AG09309 (cell line): ENCODE measurements at places on chromosomes 7 and 10.

DNA sequence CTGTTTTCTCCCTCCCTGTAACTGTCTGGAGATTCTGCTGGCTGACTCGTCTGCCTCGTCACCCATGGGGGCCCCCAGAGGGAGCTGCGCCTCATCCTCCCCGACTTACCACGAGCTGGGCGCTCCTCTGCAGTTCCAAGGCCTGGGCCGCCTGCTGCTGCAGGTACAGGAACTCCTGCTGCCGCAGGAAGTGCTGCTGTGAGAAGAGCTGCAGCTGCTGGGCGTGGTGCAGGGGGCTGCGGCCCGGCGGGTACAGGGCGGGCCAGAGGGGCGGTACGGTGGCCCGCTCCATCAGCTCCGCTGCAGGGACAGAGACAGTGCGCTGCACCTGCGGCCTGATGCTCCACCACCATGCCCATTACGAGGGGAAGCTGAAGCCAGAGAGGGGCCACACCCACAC is 47.7 kb downstream of the TNRC18 start:
- DNase-seq, result no peak

- no peak for DNase-seq
These were observed 14.6 kb downstream of the ITGB1 start for GRCh38 chr10:32943395-32943794.

- DNase-seq, result no peak
These were observed 14.7 kb upstream of the ZNF107 start for GRCh38 chr7:64651203-64651602.

DNA sequence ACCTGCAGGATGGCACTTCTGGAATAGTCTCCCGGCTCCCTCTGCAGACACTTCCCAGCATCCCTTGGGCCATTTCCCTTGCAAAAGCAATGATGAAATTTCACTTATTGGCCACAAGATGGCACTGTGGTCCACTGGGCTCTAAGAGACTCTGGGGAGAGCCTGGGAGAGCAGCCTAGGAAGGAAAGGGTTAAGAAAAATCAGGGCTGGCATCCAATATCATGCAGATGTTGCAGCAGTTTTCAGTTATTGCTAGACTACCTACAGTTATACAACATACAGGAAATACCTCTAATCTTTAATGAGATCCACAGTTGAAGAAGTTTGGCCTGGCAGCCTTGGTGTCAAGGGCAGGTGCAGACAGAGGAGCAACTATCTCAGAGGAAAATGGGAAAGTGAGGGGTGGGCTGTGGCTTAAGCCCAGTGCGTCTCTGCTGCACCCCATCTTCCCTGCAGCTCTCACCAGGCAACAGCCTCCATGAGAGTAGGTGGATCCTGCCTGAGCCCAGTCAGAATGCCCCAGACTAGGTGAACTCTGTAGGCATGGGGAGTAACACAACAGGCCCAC is 100.2 kb upstream of the PRSS58 start:
- DNase-seq, result peak; percentile 47

DNA sequence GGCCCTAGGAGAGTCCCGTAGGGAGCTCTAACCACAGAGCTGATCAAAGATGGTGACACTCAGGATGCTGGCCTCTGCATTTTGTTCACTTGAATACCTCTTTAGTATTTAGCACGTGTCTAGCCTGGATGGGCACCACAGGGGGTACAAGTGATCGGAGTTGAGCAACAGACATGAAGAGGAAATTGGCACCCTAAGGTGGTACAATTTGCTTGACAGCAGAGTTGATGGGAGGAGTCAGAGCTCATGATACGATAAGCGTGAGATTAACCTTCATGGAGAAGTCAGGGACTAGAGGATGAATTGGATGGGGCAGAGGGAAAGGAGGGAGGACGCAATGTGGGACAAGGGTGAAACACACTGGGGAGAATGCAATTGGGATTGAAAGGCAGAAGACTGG is 9.9 kb upstream of the ZNF212 start:
- DNase-seq, result no peak

- DNase-seq, result no peak
These were observed 257.3 kb downstream of the SDK1 start for GRCh38 chr7:3558400-3558799.

- no peak for DNase-seq
These were observed 4.7 kb upstream of the UNCX start for GRCh38 chr7:1227814-1228544.

- DNase-seq, result no peak
These were observed 48.6 kb downstream of the FBXW4 start for GRCh38 chr10:101646364-101646763.

GRCh38 chr7:73896454-73896853 is 35.5 kb downstream of the TMEM270 start:
- DNase-seq, result no peak

DNA sequence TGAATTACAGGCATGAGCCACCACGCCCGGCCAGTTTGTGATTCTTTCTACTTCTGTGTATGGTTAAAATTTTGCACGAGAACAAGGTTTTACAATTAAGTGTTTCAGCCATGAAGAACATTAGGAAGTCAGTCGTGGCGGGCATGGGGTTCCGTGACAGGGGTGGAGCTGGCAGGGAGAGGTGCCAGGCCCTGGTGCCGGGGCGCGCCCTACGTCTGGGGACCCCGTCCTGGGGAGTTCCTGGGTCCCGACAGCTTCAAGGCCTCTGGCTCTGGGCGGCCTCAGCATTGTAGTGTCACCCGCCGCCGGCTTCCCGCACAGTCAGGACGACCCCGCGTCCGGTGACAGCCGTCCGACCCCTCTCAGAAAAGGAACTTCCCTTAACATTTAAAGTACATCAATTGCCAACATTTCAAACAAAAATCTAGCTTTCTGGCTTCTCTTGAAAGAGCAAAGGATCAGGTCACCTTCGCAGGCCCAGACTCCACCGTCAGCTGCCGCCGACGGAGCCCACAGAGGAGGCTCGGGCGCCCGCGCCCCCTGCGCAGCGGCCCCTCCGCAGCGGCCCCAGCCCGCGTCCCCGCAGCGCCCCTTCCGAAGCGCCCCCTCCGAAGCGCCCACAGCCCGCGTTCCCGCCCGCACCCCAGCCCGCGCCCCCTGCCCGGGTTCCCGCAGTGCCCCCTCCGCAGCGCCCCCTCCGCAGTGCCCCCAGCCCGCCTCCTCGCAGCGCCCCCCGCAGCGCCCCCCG is 23.2 kb upstream of the MKI67 start:
- no peak for DNase-seq

GRCh38 chr10:89147256-89147655 is 59.9 kb downstream of the CH25H start:
- peak; percentile 95 for DNase-seq

DNA sequence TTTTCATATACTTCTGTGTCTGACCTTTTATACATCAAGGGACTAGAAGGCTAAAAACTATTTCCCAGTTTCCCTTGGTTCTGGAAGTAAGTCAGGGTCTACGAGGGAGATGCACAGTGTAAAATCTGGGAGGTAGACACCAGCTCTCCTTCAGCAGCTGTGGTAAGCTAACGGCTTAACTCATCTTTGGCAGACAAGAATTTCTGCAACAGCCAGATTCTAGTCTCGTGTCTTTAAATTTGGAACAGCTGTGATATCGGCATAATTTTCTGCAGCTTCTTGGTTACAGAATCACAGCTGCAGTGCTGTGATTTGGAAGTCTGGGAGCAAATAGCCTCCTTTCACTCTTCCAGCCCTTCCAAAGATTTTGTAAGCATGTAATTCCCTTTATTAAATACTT is 37.4 kb upstream of the ABCB4 start:
- no peak for DNase-seq

DNA sequence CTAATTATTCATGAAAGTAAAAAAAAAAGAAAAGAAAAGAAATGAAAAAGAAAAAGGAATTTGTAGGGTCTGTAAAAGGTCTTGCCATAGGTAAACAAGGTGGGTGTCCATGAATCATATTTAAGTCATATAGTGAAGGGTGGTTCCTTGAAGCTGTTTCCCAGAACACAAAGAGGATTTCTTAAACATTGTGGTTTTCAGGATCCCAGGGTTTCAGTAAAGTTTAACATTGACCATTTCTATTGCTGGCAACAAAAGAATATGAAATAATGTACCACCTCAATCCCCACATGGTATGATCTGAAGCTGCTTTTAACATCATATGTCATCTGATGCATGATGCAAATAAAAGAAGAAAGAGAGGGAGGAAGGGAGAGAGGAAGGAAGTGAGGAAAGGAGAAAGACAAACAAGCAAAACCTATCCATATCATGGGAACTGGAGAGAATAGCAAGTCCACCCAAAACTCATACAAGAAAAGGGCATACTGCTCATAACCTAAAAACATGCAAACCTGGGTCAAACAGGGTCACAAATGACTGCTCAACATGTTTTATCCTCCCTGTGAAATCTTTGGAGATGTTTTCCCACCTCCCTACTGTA is 663.5 kb downstream of the SORCS1 start:
- no peak for DNase-seq

DNA sequence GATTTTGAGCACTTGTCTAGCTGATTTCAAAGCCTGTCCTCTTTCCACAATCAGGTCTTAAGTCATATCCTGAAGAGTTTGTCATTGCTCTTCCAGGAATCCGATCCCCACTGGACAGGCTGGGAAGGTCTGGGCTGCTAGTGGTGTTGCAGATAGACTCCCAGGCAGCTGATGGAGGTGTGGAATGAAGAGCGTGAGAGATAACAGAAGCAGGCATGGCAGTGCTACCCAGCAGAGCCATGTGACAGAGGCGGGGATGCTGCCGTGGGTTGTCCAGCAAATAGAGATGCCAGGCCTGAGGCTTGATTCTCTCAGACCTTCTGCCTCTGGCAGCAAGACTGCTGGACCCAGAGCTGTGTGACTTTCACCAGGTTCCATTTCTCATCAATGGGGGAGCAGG is 116.5 kb upstream of the EEPD1 start:
- no peak for DNase-seq

DNA sequence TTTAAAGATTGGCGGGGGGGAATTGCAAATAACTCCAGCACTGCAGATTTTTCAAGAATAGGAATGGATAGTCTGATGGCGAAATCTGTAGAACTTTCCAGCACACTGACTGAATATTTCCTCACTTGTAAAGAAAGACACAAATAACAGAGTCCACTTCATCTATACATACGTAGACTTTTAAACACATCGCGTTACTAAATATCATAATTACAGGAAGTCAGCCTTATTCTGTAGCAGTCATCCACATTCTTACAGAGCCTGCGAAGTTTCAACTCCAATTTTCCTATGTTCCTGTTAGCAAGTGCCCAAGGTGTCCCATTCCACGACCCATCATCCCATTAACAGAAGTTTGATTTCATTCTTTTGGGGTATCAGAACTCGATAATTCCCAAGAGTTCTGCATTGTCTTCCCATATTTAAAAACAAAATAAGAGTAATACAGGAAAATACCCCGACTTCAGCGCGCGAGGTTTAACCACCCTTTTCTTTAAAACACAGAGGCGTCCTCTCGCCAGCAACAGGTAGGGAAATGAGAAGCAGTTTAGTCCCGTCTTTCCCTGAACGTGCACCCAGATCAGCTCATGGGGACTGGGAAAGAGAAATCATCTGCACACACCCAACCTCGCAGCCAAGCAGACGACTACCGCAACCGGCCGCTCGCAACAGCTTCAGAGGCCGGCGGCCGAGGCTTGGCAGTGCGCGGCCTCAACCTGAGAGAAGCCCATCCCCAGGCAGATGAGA is 880 bp downstream of the HERC4 start:
- DNase-seq, result no peak

DNA sequence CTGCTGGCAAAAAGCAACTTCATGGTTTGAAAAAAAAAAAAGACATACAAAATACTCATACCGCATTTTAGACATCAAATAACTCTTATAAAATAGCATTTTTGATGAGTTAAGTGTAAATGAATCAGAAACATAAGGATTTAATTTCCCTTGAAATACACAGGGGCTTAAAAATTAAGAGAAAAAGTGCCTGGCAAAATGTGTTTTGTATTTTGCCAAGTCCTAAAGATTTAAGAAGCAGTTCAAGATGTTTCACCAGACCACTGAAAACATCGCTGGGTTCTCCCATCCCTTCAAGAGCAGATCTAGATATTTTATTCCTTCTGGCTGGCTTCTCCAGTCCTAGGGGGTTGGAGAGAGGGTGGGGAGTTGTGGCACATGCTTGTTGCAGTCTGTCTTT is 396.4 kb downstream of the INHBA start:
- no peak for DNase-seq

GRCh38 chr10:7700577-7701125 is 2.5 kb upstream of the ITIH2 start:
- DNase-seq, result no peak

GRCh38 chr10:83564889-83565588 is 574.3 kb upstream of the GHITM start:
- no peak for DNase-seq

- DNase-seq, result no peak
These were observed 83.7 kb downstream of the CARD11 start for GRCh38 chr7:2959828-2960599.

GRCh38 chr7:142280263-142280662 is 22.4 kb upstream of the PRSS58 start:
- DNase-seq, result no peak

DNA sequence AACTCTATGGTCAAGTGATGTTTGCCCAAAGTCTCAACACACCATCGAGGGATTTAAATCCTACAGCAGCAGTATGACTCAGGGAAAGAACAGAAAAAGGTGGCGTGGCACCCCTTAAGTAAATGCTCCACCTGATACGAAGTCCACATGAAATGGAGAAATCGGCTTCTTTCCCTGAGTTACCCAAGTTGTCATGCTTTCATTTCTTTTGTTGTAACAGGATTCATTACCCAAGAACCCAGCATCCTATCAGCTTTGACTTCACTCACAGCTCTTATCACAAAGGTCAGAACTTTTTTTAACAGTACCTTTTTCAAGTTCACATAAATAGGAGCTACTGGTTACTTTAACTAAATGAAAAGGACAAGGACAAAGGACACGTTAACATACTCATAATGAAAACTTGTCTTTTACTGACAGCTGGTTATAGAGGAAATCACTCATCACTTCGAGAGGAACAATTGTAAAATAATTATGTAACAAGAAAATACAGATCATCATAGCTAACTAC is 219.8 kb upstream of the FRMD4A start:
- no peak for DNase-seq

DNA sequence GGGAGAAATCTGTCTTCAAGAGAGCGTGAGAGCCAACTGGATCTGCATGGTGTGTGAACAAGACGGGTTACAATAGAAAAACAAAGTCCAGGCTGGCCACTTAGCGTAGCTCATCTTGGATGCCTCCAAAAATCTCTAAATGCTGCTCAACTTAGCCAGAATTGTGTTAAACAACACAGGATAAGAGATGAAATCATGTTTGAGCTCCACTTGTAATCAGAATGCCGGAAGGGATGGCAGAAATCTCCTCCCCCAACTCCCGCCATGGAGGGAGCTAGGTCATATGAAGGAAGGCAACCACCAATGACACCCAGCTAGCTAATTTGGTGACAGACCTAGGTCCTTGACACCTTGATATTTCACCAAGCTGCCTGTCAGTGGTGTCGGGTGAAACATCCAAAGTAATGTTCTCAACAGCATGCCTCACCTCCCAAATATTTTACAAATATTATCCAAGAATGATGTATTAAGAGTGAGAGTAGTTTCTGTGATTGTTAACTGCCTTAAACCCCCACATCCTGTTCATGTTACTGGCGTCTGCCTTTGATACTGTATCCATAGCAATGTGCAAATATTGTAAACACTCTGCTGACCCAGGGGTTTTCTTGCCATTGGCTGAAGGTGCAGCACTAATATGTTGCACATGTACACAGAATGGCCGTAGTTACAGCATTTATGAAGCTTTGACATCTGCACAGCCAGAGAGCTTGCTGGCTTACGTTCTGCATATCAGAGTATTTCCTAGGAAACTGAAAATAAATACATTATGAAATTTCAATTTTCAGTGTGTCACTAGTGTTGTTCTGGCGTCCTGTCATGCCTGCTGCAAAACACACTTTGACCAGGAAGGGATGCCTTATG is 25.8 kb downstream of the TMEM254 start:
- DNase-seq, result peak; percentile 43

- no peak for DNase-seq
These were observed 993 bp downstream of the ZC3HAV1 start for GRCh38 chr7:139108266-139109187.
